ENCODE measurements at places on chromosomes 13 and 19. TPM values are rescaled to one million over a fixed set of nuclear protein-coding genes. Genes with fewer than 3 reads are reported as not detected.

The CEACAM6 gene
- not detected for total RNA-seq

The TUBB4A gene
- not detected for total RNA-seq

The PEG3 gene
- total RNA-seq = 0.33 TPM

The ZNF304 gene
- total RNA-seq = 9.0 TPM

The MYH14 gene
- total RNA-seq = not detected

The TPTE2 gene
- total RNA-seq = not detected
